ENCODE measurements at places on chromosomes 16 and 17.

DNA sequence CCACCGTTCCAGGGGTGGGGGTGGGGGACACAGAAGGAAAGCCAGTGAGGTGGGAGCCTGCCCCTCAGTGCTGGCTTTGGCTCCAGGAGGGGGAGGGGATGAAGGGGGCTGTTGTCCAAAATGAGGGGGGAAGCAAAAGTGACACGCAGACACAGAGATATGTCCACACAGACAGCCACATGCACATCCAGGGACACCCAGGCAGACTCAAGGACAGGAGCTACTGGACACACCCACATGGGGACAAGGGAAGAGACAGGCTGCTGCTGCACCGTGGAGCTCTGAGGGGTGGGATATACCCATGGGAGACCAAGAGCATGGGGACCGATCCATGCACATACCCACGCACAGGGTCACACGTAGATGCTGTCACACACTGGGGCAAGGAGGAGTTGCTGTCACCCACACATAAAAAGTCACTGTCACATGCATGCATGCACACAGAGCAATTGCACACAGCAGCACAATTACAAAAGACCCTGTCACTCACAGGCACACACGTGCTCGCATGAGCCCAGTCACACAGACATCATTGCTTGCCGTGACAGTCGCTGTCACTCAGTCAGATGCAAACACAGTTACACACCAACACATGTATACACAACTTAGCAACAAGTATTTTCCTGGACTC, 1.3 kb downstream of the THRA start:
- no peak for DNase-seq

DNA sequence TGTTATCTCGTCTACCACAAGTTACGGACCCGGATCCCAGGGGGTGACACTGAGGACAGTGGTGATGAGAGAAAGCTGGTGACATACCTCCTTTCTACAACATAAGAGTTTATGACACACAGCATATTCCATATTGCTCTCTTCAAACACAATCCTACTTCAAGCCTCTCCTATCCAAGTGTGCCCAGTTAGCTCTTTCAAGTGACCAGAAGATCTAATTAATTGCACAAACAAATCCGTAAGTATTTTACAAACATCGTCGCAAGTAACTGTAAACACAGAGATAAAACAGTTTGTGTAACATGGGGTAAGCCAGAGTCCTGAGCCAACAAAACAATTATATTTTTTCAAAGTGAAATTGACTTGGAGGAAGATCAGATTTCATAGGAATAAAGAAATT, 235.0 kb downstream of the CHD9NB start:
- DNase-seq: no peak

- DNase-seq: no peak
Measured at GRCh38 chr16:1834096-1834495, 7.1 kb downstream of the FAHD1 start.

- no peak for DNase-seq
Measured at GRCh38 chr17:49899588-49899987, 51.7 kb upstream of the TAC4 start.

DNA sequence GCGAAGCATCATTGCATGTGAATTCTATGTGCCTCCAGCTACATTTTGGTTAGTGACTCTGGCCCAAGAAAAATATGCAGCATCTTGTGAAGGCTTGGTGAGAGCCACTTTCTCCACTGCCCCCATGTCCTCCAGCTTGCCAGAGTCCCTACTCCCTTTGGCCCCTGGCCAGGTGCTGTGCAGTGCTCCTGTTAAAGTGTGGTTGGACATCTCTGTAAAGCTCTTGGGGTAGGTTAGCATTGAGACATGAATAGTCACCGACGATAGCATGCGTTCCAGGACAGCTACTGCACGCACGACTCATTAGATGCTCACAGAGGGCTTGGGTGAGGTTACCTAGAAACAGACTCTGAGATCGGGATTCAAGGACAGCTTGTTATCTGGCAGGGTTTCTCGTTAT, 48.6 kb downstream of the FOXL1 start:
- DNase-seq: no peak

- DNase-seq: no peak
Measured at GRCh38 chr16:5060073-5060641, 5.6 kb downstream of the C16orf89 start.

All from NCI-H524 treated with DMSO at 0.1 percent for 48 hours (cell line).